Activated CD4-positive, alpha-beta memory T cell treated with anti-CD3 and anti-CD28 coated beads, Interleukin-2, amount 10 ng/mL, durations not matched to agents 7 days and 5 days (primary cell): ENCODE measurements at places on chromosomes 16 and 17. TPM values are rescaled to one million over a fixed set of nuclear protein-coding genes. Genes with fewer than 3 reads are reported as not detected.

GRCh38 chr17:82083009-82083408 is 15.0 kb downstream of the FASN start:
- peaks cover 34% of the 10 kb centered on the region for H3K36me3 ChIP-seq
- H3K27me3 ChIP-seq, result no peaks in the 10 kb centered on the region
- no peaks in the 10 kb centered on the region for H3K4me1 ChIP-seq
- no peak overlapping the region for H3K4me3 ChIP-seq

ALOX12 gene
- not detected for total RNA-seq

- no peaks in the 10 kb centered on the region for H3K36me3 ChIP-seq
- H3K27me3 ChIP-seq, result no peaks in the 10 kb centered on the region
- no peak for DNase-seq
- H3K27ac ChIP-seq, result no peak overlapping the region
- H3K4me1 ChIP-seq, result no peaks in the 10 kb centered on the region
- no peak overlapping the region for H3K4me3 ChIP-seq
Observed at GRCh38 chr16:62018301-62019060, 17.8 kb downstream of the CDH8 start.

DNA sequence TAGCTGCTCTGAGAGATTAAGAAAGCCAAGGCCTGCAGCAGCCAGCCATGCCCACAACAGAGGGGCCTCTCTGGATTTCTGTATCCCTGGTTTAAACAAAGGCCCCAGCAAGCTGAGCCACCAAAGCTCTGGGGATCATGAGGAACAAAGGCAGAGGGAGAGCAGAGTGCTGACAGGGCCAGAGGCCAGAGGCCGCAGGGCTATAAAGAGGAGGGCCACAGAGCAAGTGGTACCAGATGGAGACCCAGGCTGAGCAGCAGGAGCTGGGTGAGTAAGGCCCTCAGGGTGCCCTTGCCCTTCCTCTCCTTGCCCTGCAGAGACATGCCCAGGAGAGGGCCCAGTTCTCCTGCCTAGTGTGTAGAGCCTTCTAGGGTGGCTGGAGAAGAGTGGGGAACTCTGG is at the start of gene CRYBA1:
Gene CRYBA1 (plus strand): TSS at position 232 of the 400 bp plus-strand sequence. CDS start 5 bp downstream, at position 237.
- peaks cover under 1% of the 10 kb centered on the region for H3K4me1 ChIP-seq
- no peak within 1 kb of the TSS for H3K4me3 ChIP-seq
- H3K27ac ChIP-seq, result no peak within 1 kb of the TSS
- DNase-seq, result no peak
- H3K27me3 ChIP-seq, result no peaks in the 10 kb centered on the region
- H3K36me3 ChIP-seq, result no peaks in the 10 kb centered on the region

GRCh38 chr16:31409433-31409832 is 16.3 kb downstream of the ITGAD start:
- H3K27me3 ChIP-seq, result peaks cover 18% of the 10 kb centered on the region
- H3K4me1 ChIP-seq, result peaks cover 7% of the 10 kb centered on the region
- DNase-seq, result no peak
- no peaks in the 10 kb centered on the region for H3K36me3 ChIP-seq

- DNase-seq, result no peak
- H3K4me3 ChIP-seq, result no peak overlapping the region
- H3K4me1 ChIP-seq, result peaks cover 9% of the 10 kb centered on the region
Observed at GRCh38 chr16:81585785-81586184, 141.2 kb downstream of the CMIP start.

DNA sequence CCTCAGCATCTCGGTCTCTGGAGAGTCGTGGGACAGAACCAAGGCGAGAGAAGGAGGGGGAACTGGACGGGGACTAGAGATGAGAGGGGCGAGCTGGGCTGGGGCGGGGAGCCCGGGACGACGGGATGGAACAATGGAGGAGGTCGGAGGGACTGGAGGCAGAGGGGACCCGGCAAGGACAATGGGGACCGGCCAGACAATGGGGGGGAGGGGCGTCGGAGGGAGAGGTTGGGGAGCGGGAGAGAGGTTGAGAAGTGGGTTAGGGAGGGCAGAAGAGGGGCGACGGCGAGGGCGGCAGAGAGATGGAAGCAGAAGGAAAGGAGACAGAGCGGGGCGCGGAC is 719 bp downstream of the NGFR start:
- no peak overlapping the region for H3K27ac ChIP-seq
- H3K4me3 ChIP-seq, result peak overlapping the region; percentile 57
- H3K27me3 ChIP-seq, result peaks cover 78% of the 10 kb centered on the region

DNA sequence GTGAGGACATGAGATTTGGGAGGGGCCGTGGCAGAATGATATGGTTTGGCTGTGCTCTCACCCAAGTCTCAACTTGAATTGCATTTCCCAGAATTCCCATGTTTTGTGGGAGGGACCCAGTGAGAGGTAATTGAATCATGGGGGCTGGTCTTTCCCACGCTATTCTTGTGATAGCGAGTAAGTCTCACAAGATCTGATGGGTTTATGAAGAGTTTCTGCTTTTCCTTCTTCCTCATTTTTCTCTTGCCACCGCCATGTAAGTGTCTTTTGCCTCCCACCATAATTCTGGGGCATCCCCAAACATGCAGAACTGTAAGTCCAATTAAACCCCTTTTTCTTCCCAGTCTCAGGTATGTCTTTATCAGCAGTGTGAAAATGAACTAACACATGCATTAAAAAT is 40.6 kb downstream of the CCT6B start:
- H3K27me3 ChIP-seq, result no peaks in the 10 kb centered on the region
- no peak overlapping the region for H3K4me3 ChIP-seq
- DNase-seq, result no peak
- H3K27ac ChIP-seq, result no peak overlapping the region
- no peaks in the 10 kb centered on the region for H3K36me3 ChIP-seq

- H3K36me3 ChIP-seq, result peaks cover 2% of the 10 kb centered on the region
- H3K27me3 ChIP-seq, result peaks cover 7% of the 10 kb centered on the region
- DNase-seq, result no peak
Observed at GRCh38 chr16:799111-799947, 1.2 kb downstream of the GNG13 start.

- DNase-seq, result no peak
- no peak overlapping the region for H3K4me3 ChIP-seq
- no peak overlapping the region for H3K27ac ChIP-seq
- H3K36me3 ChIP-seq, result peaks cover 10% of the 10 kb centered on the region
- peaks cover 28% of the 10 kb centered on the region for H3K4me1 ChIP-seq
Observed at GRCh38 chr17:50277357-50277754, 3.1 kb downstream of the TMEM92 start.

- DNase-seq, result no peak
- no peak overlapping the region for H3K27ac ChIP-seq
- no peaks in the 10 kb centered on the region for H3K36me3 ChIP-seq
- H3K4me3 ChIP-seq, result no peak overlapping the region
- H3K4me1 ChIP-seq, result peaks cover 8% of the 10 kb centered on the region
Observed at GRCh38 chr17:57102122-57102521, 17.1 kb downstream of the AKAP1 start.

TBC1D3H gene
- not detected for total RNA-seq

GRCh38 chr17:69511250-69511649 is 96.8 kb downstream of the MAP2K6 start:
- no peak overlapping the region for H3K27ac ChIP-seq
- no peaks in the 10 kb centered on the region for H3K27me3 ChIP-seq
- no peaks in the 10 kb centered on the region for H3K36me3 ChIP-seq
- H3K4me1 ChIP-seq, result no peaks in the 10 kb centered on the region

GRCh38 chr16:30766206-30766932 is 4.2 kb downstream of the RNF40 start:
- peaks cover 73% of the 10 kb centered on the region for H3K36me3 ChIP-seq
- H3K4me3 ChIP-seq, result no peak overlapping the region
- DNase-seq, result no peak
- H3K27me3 ChIP-seq, result no peaks in the 10 kb centered on the region
- no peak overlapping the region for H3K27ac ChIP-seq

GRCh38 chr17:75839942-75840798 is 4.0 kb downstream of the UNC13D start:
- peaks cover 39% of the 10 kb centered on the region for H3K36me3 ChIP-seq
- peaks cover 24% of the 10 kb centered on the region for H3K4me1 ChIP-seq
- H3K4me3 ChIP-seq, result no peak overlapping the region
- no peak overlapping the region for H3K27ac ChIP-seq

DNA sequence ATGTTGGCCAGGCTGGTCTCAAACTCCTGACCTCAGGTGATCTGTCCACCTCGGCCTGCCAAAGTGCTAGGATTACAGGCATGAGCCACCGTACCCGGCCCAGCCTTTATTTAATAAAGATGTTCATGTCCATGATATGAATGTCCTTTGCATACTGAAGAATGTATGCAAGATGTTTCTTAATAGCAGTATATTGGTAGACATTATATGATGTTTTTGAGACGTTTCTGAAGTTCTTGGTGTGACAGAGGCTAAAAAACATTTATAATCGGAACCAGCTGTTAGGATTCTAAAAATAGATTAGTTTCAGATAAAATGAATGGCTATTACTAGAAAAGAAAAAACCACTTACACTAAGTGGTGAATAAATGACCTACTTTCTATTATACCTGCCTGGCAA is 11.8 kb downstream of the PDZD9 start:
- H3K36me3 ChIP-seq, result peaks cover 23% of the 10 kb centered on the region
- no peak for DNase-seq
- H3K4me1 ChIP-seq, result peaks cover 41% of the 10 kb centered on the region

- no peak for DNase-seq
- H3K4me1 ChIP-seq, result peaks cover 13% of the 10 kb centered on the region
- no peaks in the 10 kb centered on the region for H3K36me3 ChIP-seq
- no peaks in the 10 kb centered on the region for H3K27me3 ChIP-seq
- no peak overlapping the region for H3K27ac ChIP-seq
Observed at GRCh38 chr17:69046121-69046807, 14.5 kb downstream of the ABCA9 start.

GRCh38 chr16:66002601-66003000 is 363.9 kb upstream of the CDH5 start:
- H3K4me1 ChIP-seq, result no peaks in the 10 kb centered on the region
- DNase-seq, result no peak
- H3K36me3 ChIP-seq, result no peaks in the 10 kb centered on the region
- no peak overlapping the region for H3K27ac ChIP-seq
- H3K27me3 ChIP-seq, result peaks cover 2% of the 10 kb centered on the region

DNA sequence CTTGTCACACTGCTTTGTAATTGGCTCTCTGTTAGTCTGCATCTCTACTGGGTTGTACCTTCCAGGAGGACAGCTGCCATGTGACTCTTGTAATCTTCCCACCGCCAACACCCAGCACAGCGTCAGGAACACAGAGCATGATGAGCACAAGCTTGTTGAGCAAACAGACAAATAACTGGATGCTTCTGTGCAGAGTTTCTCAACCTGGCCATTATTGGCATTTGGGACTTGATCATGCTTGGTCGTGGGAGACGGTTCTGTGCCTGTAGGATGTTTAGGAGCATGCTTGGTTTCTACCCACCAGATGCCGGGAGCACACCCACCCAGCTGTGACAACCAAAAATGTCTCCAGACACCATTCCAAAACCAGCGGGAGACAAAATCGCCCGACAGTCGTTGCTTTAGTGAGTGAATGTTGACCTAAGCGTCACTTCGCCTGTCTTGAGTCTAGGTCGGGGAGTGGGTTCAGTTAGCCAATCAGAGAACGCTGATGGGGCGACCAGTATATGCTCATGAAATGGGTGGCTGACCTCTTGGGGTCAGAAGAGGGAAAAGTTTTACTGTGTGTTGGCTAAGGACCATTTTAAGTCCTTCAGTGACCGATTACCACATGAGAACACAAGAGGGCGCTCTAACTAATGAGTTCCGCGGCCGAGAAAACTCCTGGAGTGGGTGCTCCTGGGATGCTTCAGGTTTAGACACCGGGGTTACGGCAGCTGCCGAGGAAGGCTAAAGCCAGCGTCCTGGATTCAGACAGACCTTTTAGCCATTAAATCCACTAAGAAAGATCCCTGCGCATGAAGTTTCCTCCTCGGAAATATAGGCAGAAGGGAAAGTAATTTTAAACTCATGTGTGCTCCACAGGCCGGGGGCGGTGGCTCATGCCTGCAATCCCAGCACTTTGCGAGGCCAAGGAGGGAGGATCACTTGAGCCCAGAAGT is 57.8 kb upstream of the TEX2 start:
- peaks cover 2% of the 10 kb centered on the region for H3K4me1 ChIP-seq
- DNase-seq, result peak; percentile 58

SAMD14 gene
- total RNA-seq, result 1.3 TPM

PTX4 gene
- not detected for total RNA-seq

DNA sequence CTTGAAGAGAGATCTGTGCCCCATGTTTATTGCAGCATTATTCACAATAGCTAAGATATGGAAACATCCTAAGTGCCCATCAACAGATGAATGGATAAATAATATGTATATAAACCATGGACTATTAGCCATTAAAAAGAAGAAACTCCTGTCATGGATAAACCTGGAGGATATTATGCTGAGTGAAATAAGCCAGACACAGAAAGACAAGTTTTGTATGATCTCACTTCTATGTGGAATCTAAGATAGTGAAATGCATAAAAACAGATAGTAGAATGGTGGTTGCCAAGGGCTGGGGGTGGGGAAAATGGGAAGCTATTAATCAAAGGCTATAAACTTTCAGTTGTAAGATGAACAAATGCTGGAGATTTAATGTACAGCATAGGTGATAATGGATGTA is 19.9 kb upstream of the HEATR6 start:
- H3K4me1 ChIP-seq, result peaks cover 11% of the 10 kb centered on the region
- no peak overlapping the region for H3K27ac ChIP-seq

DNA sequence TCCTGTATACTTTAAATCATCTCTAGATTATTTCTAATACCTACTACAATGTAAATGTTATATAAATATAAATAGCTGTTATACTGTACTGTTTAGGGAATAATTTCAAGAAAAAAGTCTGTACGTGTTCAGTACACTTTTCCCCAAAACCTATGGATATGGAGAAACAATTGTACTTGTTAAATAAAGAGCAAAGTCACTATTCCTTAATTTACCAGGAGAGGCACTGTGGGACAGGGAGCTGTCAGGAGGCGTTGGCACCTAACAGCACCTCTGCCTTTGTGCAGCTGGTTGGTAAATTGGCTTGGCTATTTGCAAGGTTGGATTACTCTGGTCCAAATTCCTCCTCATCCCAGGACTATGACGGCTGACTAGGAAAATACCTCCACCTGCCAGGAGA is 28.0 kb downstream of the CRHR1 start:
- H3K4me3 ChIP-seq, result no peak overlapping the region
- H3K27ac ChIP-seq, result no peak overlapping the region
- H3K27me3 ChIP-seq, result peaks cover 1% of the 10 kb centered on the region
- no peaks in the 10 kb centered on the region for H3K4me1 ChIP-seq
- H3K36me3 ChIP-seq, result no peaks in the 10 kb centered on the region
- no peak for DNase-seq

GRCh38 chr16:82936941-82937551 is 310.3 kb downstream of the CDH13 start:
- no peak overlapping the region for H3K4me3 ChIP-seq
- DNase-seq, result no peak
- H3K27ac ChIP-seq, result no peak overlapping the region
- peaks cover 7% of the 10 kb centered on the region for H3K27me3 ChIP-seq
- H3K36me3 ChIP-seq, result peaks cover 3% of the 10 kb centered on the region
- H3K4me1 ChIP-seq, result peaks cover 5% of the 10 kb centered on the region

- no peaks in the 10 kb centered on the region for H3K27me3 ChIP-seq
- H3K4me1 ChIP-seq, result peaks cover 20% of the 10 kb centered on the region
- peaks cover 20% of the 10 kb centered on the region for H3K36me3 ChIP-seq
- H3K27ac ChIP-seq, result no peak overlapping the region
- no peak overlapping the region for H3K4me3 ChIP-seq
Observed at GRCh38 chr16:29107299-29107698, 122.4 kb downstream of the LAT start.
